ENCODE measurements at places on chromosomes 12 and 14. TPM values are rescaled to one million over a fixed set of nuclear protein-coding genes. Genes with fewer than 3 reads are reported as not detected.

Gene ADCY4
- total RNA-seq = 34.2 TPM

Gene AQP2
- total RNA-seq = not detected

Gene EXOC5
- total RNA-seq = 167 TPM

Gene VRTN
- not detected for total RNA-seq

Gene NID2
- total RNA-seq = 191 TPM

Gene HPD
- total RNA-seq = not detected
